ENCODE measurements at places on chromosomes 12 and 14.

DNA sequence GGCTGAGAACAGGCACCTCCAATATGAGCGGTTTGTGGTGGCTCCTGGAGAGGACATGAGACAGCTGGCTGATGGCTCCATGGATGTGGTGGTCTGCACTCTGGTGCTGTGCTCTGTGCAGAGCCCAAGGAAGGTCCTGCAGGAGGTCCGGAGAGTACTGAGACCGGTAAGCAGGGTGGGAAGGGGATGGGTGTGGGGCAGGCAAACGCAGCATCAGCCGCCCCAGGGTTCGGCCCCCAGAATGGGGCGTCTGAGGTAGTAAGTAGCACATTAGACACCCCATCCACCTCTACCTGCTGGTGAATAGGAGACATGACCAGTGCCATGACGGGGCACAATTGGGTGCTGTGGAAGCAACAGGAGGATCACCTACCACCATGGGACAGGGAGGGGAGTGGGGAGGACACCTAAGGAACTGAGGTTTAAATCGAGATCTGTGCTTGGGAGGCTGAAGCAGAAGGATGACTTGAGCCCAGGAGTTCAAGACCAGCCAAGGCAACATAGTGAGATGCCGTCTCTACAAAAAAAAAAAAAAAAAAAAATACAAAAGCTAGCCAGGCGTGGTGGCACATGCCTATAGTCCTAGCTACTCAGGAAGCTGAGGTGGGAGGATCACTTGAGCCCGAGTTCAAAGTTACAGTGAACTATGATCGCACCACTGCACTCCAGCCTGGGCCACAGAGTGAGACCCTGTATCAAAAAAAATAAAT lies 25.5 kb downstream of the ITGA7 start:
- DNase-seq = no peak

DNA sequence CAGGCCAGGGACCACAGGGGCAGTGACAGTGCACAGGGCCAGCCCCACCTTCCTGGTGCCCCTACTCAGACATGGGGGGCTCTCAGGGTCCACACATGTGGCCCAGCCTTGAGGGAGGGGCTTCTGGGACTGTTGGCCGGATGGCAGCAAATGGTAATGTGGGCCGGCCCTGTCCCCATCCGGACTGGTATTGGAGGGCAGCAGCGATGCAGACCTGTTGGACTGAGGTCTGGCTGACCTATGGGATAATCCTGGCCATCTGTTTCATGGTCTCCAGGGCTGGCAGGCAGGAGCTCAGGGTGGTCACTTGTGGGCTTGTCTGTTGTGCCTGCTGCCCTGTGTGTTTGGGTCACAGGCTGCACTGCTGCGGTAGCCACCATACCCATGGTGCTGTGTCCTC lies 387.5 kb downstream of the TMEM121 start:
- no peak for DNase-seq

GRCh38 chr12:3468329-3468728 lies 22.7 kb upstream of the PRMT8 start:
- DNase-seq = no peak

DNA sequence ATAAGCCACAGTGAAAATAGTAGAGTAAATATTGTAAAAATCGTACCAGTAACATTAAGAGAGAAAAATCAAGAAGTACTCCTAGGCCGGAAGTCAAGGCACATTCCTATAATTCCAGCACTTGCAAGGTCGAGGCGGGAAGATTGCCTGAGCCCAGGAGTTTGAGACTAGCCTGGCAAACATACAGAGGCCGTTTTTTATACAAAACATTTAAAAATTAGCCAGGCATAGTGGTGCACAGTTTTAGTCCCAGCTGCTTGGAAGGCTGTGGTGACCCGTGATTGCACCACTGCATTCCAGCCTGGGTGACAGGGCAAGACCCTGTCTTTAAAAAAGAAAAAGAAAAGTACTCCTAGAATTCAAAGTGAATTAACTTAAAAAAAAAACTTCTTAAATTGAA lies 341.8 kb downstream of the C12orf50 start:
- DNase-seq = no peak

DNA sequence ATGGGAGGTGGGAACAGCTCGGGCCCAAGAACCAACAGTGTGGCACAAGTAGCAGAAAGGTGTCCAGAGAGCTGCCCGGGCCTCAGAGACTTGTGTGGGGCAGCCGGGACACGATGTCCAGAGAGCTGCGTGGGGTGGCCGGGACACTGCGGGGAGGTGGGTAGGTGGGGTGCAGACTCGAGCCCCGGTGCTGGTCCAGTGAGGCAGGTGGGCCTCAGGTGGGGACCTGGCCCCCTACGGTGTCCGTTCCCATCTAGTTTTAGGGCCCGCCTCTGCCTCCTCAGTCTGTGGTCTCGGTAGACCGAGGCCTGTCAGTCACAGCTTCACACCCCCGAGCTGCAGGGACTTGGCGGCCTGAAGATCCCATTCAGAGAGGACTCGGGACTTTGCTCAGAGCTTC lies 6.3 kb upstream of the FBRSL1 start:
- no peak for DNase-seq

GRCh38 chr12:4242595-4242994 lies 31.0 kb upstream of the CCND2 start:
- DNase-seq = no peak

- no peak for DNase-seq
Measured at GRCh38 chr12:27975222-27976136, 2.9 kb upstream of the PTHLH start.

DNA sequence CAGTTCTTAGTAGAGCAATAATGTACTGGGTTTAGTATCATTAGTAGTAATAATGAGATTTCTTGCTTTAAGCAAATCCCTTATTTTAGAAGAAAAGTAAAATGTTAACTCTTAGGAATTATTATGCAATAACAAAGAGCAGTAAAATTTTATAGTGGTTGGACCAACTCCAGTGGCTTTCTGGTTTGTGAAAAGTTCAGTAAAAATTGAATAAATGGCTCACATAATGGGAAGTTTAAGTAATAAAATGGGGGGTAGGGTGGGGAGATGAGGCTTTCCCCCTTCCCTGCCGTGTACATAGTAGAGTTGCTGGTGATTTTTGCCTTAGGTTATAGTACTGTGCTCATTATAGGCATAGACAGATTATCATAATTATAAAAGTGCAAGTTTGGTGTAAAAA lies 250.5 kb upstream of the ATP2B1 start:
- DNase-seq = no peak

DNA sequence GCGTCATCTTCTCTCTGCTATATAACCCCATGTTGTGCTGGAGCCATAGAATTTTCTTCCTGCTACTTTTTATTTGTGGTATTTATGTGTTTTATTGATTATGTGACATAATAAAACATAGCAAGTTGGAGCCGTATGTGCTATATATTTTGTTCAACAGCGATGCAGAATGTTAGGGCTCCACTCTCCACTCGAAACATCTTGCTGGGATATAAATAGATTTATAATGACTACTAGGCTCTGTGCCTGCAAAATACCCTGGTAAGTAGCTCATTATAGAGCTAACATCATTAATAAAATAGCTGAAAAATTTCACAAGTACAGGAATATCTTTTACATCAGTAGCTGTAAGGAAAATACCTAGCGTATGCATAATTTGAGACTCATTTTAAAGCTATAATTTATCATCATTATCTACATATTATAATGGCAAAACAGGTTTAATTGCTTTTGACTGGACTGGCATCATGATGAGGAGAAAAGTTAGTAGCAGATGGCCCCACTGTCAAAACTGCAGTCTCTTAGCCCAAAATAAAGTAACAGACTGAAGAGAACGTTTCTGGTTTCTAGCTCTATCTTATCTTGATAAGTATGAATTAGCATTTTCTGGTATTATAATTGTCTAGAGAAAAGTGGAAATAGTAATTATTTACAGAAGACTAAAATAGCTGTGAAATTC lies 263.0 kb downstream of the NEDD1 start:
- no peak for DNase-seq

DNA sequence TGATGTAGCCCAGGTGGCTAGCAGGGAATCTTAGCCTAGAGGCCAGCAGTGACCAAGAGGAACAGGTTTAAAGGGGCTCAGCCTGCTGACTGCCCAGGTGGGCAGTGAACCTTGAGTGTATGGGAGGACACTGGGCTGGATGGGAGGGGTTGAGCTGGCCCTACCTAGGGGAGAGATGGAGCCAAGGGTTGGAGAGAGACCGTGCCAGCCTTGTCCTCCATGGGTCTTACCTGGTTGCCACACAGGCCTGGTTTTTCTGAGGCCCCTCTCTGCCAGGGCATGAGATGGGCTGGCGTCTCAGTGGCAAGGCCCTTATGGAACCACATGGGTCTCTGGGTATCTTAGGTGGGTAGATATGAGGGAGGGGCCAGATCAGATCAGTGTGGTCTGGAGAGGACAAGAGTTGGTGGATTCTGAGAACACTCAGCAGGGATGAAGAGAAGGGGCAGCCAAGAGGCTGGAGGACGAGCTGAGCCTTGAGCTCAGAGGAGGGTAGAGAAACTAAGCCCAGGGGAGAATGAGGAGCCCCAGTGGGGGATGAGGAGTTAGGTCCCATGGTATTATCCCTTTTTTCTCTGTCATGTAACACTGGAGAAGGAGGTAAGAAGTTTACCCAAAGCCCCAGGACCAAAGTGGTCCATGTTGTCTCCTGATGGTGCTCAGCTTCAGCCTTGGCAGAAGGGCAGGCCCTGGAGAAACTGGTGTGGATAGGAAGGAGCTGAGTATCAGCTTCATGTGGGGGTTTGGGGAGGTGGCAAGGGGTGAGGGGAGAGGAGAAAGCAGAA lies 3.7 kb downstream of the GZMB start:
- DNase-seq = no peak

DNA sequence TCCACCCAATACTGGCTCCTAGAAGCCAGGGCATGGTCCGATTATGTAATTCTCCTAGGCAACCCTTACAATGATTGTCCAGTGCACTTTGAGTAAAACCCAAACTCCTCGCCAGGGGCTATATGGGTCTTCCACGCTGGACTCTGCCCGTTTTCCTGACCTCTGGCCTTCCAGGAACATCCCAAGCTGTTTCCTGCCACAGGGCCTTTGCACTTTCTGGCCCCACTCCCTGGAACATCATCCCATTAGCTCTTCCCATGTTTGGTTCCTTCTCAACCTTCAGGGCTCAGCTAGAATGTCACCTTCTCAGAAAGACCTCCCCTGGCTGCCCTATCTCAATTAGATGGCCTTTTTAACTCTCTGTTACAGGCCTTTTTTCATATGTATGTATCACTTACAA lies 85.4 kb downstream of the IRF2BPL start:
- DNase-seq = no peak

- no peak for DNase-seq
Measured at GRCh38 chr14:59274991-59275391, 86.5 kb downstream of the DAAM1 start.

DNA sequence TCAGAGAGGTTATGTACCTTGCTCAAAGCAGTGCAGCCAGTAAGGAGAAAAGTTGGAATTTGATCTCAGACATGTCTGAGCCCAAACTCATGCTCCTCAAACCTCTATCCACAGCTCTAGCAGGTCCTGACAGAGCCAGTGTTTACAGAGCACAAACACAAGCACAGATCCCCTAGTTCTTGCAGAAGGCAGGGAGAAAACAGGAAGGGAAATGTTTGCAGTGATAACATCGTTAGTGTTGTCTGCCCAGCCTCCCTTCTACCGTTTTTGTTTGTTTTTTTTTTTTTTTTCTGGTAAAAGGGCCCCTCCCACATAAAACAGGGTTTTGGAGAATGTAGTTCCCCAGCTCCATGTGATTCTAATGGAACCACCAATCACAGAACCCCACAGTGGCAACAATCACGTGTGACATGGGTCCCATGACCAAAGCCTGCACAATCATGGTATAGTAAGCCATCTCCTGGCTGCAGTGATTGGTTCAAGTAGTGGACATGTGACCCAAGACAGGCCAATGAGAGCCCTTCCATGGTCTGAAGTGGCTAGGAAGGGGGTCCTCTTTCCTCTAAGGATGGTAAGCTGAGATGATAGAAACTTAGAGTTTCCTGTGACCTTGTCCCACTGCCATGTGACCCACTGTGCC lies 513.4 kb downstream of the MED13L start:
- DNase-seq = no peak

- no peak for DNase-seq
Measured at GRCh38 chr12:93682846-93683261, 5.7 kb downstream of the CRADD start.

GRCh38 chr14:104432611-104433231 lies 146.8 kb upstream of the C14orf180 start:
- no peak for DNase-seq

- no peak for DNase-seq
Measured at GRCh38 chr12:108193917-108194316, 64.8 kb downstream of the WSCD2 start.

- no peak for DNase-seq
Measured at GRCh38 chr12:105453316-105453715, 122.8 kb downstream of the C12orf75 start.

DNA sequence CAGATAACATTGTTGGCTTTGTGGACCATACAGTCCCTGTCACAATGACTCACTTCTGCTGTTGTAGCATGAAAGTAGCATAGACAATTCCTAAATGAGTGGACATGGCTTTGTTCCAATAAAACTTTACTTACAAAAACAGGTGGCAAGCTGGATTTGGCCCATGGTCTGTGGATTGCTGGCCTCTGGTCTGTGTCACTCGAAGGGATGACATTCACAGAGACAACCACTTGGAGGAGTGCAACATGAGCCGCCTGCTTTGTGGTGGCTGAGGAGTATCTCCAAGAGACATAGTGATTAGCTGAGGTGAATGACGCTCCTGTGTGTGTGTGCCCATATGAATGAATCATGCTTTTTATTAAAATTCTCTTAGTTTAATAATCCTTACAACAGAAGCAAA lies 81.3 kb upstream of the NRXN3 start:
- no peak for DNase-seq

GRCh38 chr14:89089330-89089729 lies 264.9 kb downstream of the TTC8 start:
- DNase-seq = no peak

- DNase-seq = no peak
Measured at GRCh38 chr12:109930028-109930800, 30.1 kb downstream of the TCHP start.

GRCh38 chr12:53776872-53777271 lies 25.1 kb upstream of the CISTR start:
- no peak for DNase-seq

GRCh38 chr14:42884100-42884499 lies 1277.4 kb downstream of the LRFN5 start:
- peak; percentile 72 for DNase-seq

- no peak for DNase-seq
Measured at GRCh38 chr12:123531091-123531490, 2.4 kb downstream of the RILPL1 start.

GRCh38 chr12:31765931-31766330 lies 37.1 kb upstream of the AMN1 start:
- no peak for DNase-seq

DNA sequence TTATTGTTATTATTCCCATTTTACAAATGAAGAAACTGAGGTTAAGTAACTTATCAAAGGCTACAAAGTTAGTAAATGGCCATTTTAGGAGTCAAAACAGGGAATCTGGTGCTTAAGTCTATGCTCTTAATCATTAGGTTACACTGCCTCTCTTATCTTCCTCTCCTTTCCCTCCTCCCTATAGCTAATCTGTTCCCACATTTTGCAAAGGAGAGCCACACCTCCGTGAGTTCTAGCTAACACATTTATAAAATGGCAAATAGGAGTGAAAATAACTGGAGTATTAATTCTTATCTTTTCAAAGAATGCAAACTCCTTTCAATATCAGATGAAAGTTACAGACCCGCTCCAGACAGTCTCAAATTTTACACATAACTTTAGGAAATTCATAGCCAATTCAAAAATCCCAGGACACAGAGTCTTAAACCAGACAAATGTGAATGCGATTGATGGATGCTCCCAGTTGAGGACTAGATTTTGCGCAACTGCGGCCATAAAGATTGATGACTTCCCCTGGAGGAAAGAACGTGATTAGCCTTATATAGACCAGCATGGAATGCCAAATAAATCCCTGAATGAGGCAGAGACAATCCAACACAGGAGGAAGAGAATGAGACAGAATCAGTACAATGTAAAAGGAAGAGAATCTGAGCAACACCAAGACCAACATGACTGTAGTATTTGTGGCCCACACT lies 225.0 kb upstream of the ARID2 start:
- no peak for DNase-seq
